ENCODE measurements at places on chromosomes 11 and 22. TPM values are rescaled to one million over a fixed set of nuclear protein-coding genes. Genes with fewer than 3 reads are reported as not detected.

Gene DAGLA
- total RNA-seq: 1.8 TPM

Gene ARHGEF17
- total RNA-seq: 38.2 TPM

- H3K4me3 ChIP-seq: no peak overlapping the region
- no peaks in the 10 kb centered on the region for H3K4me1 ChIP-seq
- H3K27ac ChIP-seq: no peak overlapping the region
- H3K36me3 ChIP-seq: no peaks in the 10 kb centered on the region
- no peaks in the 10 kb centered on the region for H3K27me3 ChIP-seq
Observed at GRCh38 chr11:2660357-2660939, 39.3 kb downstream of the KCNQ1OT1 start.

DNA sequence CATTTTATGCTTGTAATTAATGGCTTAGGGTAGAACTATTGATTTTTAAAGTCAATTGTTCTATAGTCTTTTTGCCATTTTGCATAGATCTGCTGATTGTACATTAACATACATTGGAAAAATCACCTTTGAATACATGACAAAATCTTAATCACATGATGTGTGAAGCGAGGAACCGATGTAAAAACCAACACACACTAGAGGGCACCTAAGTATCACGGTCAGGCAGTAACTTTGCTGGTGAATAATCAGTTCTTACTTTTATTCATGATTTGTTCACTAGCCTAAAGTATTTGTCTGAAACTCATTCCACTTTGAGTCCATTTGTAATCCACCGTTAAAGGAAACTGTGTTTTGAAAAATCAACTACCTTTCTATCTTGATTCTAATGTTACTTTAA is 28.2 kb downstream of the JHY start:
- DNase-seq: no peak
- no peaks in the 10 kb centered on the region for H3K27me3 ChIP-seq
- H3K4me1 ChIP-seq: no peaks in the 10 kb centered on the region
- no peak overlapping the region for H3K4me3 ChIP-seq

- H3K4me1 ChIP-seq: no peaks in the 10 kb centered on the region
- DNase-seq: no peak
- H3K27ac ChIP-seq: no peak overlapping the region
- H3K36me3 ChIP-seq: no peaks in the 10 kb centered on the region
- no peak overlapping the region for H3K4me3 ChIP-seq
- no peaks in the 10 kb centered on the region for H3K27me3 ChIP-seq
Observed at GRCh38 chr11:34481307-34481706, 32.3 kb downstream of the ELF5 start.

DNA sequence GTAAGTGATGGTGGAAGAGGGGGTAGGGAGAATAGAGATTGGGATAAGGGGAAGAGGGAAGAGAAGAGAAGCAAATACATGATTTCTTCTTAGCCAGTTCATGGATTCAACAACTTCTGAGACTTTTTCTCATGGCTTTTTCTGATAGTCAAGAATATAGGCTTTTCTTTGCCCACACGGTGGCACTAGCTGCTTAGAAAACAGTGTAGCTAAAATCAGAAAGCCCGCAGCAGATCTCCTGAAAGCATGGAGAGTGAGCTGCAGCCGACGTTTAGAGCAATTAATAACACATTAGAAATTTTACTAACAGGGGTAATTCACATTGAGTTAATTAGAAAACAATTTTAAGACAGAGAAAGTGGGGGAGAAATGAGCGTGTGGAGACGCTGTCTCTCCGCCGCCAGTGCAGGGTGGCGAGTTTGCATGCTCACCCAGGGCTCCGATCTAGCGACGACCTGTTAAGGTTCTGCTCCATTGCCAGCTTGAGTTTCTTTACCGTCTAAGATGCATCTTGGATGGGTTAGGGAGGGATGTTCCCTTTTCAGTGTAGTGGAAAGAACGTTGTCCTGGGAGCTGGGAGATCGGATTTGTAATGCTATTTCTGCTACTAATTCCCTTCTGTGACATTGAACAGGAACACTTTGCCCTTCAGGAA is 3.3 kb upstream of the RAG1 start:
- peak overlapping the region; percentile 46 for H3K4me3 ChIP-seq
- no peaks in the 10 kb centered on the region for H3K36me3 ChIP-seq
- peak overlapping the region; percentile 38 for H3K27ac ChIP-seq
- DNase-seq: no peak
- H3K27me3 ChIP-seq: no peaks in the 10 kb centered on the region
- peaks cover 6% of the 10 kb centered on the region for H3K4me1 ChIP-seq

GRCh38 chr22:50613291-50613981 is 12.8 kb downstream of the MAPK8IP2 start:
- no peak overlapping the region for H3K27ac ChIP-seq
- no peaks in the 10 kb centered on the region for H3K36me3 ChIP-seq
- H3K4me3 ChIP-seq: no peak overlapping the region
- H3K4me1 ChIP-seq: no peaks in the 10 kb centered on the region
- no peak for DNase-seq

DNA sequence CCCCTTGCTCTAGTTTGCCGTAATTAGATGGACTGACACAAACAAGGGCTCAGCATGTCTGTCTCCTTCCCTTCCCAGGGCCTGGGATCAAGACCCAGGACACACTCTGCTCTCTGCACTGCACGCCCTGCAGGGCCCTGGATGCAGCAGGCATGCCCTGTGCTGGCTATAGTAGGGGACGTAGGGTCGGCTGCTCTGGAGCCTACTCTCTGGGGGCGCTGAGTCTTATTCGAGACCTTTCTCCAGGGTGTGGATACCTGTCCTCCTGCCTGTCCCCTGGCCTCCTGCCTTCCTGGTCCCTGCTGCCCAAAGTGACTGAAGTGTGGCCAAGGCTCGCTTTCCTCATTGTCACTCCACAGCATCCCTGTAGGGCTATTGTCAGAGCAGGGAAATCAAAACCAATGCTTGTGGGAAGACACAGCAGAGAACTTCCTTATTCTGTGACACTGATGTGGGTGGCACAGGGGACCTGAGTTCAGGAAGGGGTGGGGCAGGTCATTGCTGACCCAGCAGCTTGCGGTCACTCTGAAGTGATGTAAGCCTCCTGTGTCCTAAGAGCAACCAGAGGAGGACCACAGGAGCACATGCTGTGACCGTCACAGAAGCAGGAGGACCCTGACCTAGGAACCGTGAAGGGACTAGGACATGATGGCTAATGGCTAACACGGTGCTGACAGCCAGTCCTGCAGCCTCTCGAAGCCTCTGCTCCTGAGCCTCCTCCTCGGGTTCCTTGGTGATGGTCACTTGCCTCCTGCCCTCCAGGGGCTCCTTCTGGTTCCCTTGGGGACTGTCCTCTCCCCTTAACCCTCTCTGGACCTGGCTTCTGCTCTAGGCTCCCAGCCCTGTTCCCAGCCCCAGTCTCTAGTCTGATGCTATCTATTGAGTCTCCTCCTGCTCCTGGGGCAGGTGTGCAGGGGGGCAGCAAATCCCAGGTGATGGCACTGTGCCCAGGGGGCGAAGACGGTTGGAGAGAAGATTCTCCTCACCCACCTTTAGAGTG is 10.3 kb downstream of the APOBEC3A start:
- DNase-seq: no peak
- H3K36me3 ChIP-seq: no peaks in the 10 kb centered on the region
- H3K27ac ChIP-seq: no peak overlapping the region
- no peak overlapping the region for H3K4me3 ChIP-seq
- no peaks in the 10 kb centered on the region for H3K4me1 ChIP-seq

DNA sequence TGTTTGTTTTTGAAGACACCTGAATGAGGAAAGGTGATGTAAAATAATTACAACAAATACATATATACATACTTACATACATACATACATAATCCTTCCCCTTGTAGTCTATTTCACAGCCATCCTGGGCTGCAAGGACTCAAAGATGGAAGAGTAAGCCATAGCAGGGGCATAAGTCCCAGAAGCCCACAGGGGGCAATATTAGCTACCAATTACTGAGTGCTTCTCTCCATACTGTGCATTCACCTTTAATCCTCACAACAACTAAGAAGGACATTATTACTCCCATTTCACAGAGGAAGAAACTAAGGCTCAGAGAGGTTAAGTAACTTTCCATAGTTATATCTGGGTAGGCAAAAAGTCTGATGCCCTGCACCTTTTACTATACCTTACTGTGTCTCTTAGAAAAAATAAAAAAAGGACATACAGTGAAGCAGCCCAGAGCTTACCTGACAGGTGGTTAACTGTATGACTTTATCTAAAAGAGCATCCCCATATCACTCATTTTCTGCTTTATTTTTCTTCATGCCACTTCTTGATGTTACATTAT is 2.7 kb downstream of the SERGEF start:
- no peaks in the 10 kb centered on the region for H3K27me3 ChIP-seq
- H3K4me1 ChIP-seq: no peaks in the 10 kb centered on the region
- H3K4me3 ChIP-seq: no peak overlapping the region
- H3K27ac ChIP-seq: no peak overlapping the region
- no peaks in the 10 kb centered on the region for H3K36me3 ChIP-seq
